ENCODE measurements at places on chromosomes 2 and 18.

- DNase-seq: peak; percentile 65
These were observed 39.1 kb downstream of the FBXO11 start for GRCh38 chr2:47867205-47867604.

GRCh38 chr2:43518181-43518580, 77.7 kb downstream of the THADA start:
- no peak for DNase-seq

DNA sequence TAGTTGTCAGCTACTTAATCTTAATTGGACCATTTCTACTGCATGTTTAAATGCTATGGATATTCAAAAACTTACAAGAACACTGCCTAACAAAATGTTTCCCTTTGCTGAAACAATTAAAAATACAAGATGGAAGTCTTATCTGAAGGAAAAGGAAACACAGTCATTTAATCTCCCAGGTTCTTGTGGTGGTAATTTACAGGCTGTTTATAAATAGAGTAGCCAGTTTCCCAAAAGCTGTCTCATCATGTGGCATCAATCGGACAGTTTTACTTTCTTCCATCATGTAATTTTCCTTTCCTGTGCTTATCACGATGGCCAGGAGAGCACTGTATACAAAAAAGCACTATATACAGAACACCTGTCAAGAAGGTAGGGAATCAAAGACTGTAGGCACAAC, 368.1 kb downstream of the ZEB2 start:
- DNase-seq: no peak

DNA sequence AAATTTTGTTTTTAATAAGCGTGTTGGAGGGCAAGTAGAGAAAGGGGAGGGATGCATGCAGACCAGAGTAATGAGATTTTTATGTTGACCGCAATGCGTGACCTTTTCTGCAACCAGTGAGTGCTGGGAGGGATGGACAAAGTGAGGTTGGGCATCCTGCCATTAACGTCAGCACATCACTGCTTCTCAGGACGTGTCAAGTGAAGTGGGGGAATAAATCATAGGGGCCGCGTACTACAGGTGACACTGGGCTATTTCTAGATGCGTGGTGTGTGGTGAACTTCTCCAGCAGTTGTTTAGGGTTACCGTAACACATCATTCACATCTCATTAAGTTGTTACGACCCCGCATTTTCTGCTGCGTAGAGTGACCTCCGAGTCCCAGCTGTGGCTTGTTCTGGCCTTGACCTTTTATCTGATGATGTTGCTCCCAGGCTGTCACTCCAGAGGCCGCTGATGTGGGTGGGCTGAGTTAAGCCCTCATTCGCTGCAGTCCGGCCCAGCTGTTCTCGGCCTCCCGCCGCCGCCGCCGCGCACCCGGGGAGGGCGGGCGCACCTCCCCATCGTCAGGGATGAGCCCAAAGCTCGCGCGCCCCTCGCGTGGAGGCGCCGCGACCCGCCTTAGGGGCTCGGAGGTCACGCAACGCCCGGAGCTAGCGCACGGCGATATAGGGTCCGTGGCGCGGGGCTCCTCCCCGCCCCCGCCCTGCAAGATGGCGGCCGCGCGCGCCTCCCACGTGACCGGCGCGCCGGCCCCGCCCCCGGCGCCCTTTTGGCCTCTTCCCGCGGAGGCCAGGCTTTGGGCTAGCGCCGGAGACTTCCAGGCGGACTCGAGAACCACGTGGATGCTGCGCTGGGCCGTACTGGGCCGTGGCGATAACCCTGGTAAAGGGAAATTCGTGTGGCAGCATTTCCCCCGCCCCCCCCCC, 3.5 kb downstream of the ZCCHC2 start:
- DNase-seq: peak; percentile 67

- no peak for DNase-seq
These were observed 128.7 kb downstream of the VAPA start for GRCh38 chr18:10042492-10042891.

DNA sequence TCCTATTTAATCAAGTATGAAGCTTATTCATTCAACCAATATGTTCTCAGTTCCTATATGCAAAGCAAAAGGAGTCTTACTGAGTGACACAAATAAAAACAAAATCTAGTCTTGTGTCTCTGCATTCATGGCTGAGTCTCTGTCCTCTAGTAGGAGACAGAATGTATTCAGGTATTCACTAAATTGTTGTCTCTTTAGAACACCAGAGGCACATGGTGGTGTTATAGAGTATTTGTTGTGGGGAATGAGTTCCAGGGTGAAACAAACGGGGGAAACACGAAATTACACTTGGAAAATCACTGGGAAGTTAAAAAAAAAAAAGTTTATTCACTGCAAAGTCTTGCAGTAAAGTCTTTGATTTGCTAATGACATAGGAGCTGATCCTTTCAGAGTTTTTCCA, 131.7 kb upstream of the FSHR start:
- DNase-seq: no peak

GRCh38 chr2:118720866-118721265, 126.6 kb downstream of the EN1 start:
- no peak for DNase-seq

- DNase-seq: no peak
These were observed 159.6 kb downstream of the BAZ2B start for GRCh38 chr2:159456500-159457426.

GRCh38 chr2:149125031-149125725, 86.7 kb downstream of the LYPD6B start:
- DNase-seq: no peak

- DNase-seq: no peak
These were observed 278.4 kb downstream of the ALPK2 start for GRCh38 chr18:58350526-58350925.

DNA sequence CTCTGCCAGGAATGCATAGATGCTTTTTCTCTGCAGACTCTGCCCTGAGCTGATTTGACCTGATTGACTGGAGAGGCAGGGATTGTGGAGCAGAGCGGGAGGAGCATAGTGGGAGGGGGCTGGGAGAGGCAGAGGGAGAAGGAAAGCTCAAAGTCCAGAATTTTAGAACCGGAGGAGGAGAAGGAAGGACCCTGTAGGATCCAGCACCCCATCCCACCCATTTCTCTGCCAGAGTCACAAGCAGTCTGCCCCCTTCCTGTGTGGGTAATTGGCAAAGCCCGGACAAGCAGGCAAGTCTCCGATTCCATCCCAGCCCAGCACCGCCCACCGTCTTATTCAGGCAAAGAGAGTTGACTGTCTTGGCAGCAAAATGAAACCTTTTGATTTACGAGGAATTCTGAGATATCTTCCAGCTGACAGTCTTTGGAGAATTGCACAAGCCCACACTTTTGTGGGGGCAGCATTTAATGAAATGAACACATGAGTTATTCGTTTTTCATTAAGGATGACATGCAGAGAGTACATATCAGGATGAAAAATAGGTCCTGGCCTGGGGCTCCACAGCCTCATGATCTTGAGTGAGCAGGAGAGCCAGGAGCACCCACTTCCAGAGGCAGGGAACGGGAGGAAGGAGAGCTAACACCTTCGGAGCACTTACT, 103.1 kb downstream of the MCFD2 start:
- no peak for DNase-seq

DNA sequence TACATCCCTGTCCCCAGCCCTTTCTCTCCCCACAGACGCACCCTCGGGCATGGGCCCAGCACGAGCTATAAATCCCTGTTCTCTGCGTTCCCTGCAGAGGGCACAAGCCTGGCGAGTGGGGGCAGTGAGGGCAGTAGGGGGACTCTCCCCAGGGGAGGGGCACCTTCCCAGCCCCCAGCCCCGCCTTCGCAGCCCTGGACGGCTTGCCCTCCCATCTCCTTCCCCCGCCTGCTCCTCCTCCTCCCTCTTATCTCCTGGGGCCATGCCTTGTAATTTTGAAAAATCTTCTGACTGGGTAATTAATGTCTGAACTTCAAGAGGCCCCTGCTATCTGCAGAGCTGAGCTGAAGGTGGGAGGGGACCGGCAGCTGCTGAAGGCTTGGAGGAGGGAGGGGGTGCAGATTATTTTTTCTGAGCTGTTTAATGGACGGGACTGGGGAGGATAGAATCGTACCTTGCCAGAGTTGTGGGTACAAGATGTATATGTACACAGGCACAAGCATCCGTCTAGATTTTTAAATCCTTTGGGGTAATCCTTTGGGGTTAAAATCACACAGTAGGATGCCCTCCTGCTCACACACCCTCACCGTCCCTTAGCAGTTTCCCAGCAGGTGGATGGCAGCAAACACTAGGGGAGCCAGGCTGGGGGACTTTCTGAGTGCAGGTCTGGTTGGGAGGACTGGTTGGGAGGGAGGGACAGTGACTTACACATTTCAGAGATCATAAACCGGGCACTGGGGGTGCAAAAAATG, 121.9 kb downstream of the SMAD7 start:
- no peak for DNase-seq

DNA sequence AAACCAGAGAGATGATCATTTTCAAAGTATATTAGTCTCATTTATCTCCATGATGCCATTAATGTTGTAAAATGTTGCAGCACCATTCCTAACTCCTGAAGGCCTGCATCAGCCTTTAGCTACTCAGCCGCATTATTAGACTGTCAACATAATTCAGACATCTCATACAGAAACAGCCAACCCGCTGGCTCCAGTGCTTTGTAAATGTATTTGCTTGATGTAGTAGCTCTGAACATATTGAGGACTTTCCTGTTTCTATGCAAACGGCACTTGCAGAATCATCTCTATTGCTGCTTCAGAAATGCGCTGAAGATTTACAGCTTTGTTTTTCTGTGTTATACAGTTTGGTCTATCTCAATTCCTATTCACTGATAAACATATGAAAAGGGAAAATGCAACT, 372.2 kb downstream of the DSEL start:
- DNase-seq: no peak

GRCh38 chr2:42973726-42974125, 181.3 kb upstream of the HAAO start:
- DNase-seq: no peak

DNA sequence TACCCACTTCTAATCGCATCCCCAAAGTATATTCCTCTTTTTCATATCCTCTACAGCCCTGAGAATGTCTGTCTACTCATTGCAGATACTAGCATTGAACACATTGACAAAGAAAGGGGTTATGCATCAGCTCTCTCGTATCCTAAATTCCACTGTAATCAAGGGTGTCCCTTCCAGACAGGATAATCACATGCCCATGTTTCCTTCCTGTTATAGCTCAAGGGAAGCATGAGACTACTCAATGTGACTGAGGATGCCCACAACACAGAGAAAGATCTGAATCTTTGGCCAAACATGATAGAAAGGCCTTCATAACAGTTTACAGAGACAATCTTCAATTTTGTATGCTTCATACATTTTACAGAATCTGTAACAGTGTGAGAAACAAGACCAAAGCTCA, 69.2 kb downstream of the HIBCH start:
- no peak for DNase-seq

DNA sequence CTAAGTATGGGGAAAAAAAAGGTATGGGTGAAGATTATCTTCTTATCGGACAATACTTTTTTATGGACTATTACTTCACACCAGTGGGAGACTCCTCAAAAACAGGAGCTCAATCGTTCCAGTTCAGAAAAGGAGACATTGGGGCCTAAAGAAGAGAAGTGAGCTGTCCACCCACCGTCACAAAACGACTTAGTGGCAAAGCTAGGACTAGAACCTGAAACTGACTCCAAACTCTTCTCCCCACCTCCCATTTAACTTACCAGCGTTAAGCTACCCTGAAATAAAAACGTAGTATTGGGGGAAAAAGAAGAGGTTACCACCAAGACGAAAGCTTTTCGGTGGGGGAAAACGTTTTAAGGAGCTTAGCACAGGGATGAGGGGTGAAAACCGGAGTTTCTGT, 503 bp downstream of the GTF3C3 start:
- no peak for DNase-seq

DNA sequence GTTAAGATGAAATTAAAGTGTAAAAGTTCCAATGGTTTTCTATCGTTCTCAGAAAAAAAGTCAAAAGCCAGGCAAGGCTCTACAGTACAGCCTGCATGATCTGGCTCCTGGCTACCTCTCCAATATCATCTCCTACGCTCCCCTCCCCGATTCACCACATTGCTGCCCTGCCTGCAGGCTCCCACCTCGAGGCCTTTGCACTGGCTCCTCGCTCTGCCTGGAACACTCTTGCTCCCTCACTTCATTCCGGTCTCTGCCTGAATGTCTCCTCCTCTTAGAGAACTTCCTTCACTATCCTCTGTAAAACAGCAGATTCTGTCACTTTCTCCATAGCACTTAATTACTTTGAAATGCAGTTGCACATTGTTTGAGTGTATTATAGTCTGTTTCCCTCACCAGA, 72.5 kb downstream of the KLF7 start:
- no peak for DNase-seq
